ENCODE measurements at places on chromosomes 16 and 17.

GRCh38 chr17:30590081-30590733, 113.0 kb downstream of the GOSR1 start:
- DNase-seq: no peak

DNA sequence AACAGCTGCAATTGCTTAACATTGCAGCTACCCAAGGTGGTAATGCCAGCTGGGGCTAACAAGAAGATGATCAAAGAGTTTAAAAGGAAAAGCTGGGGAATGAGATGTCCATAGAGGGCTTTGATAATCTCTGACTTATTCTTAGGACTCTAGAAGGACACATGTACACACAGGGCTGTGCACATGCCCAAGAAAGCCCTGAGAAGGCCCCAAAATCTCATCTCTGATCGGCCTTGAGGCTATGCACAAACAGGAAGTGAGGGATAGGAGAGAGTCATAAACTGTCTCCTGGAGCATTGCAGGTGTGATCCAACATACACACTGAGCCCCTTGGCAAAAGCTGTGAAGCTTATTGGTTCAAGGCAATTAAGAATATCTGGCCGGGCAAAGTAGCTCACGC, 17.2 kb upstream of the RABEP1 start:
- no peak for DNase-seq

- DNase-seq: peak; percentile 65
Observed at GRCh38 chr17:7561589-7562207, at the start of gene SENP3. Gene SENP3 (plus strand): TSS chr17:7561919. CDS start chr17:7563077, 1,158 bp downstream.

DNA sequence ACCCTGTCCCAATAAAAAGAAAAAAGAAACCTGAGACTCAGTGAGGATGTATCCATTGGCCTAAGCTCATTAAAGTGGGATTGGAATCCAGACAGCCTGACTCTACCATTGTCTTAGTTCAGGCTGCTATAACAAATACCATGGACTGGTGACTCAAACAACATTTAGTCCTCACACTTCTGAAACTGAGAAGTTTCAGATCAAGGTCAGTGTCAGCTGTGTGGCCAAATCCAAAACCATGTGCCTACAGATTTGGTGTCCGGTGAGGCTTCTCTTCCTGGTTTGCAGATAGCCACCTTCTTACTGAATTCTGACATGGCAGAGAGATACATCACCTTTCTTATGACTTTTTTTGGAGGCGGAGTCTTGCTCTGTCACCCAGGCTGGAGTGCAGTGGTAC, 53.3 kb upstream of the KDM8 start:
- DNase-seq: no peak

- peak; percentile 34 for DNase-seq
Observed at GRCh38 chr17:40072040-40072734, 9.4 kb downstream of the THRA start.

DNA sequence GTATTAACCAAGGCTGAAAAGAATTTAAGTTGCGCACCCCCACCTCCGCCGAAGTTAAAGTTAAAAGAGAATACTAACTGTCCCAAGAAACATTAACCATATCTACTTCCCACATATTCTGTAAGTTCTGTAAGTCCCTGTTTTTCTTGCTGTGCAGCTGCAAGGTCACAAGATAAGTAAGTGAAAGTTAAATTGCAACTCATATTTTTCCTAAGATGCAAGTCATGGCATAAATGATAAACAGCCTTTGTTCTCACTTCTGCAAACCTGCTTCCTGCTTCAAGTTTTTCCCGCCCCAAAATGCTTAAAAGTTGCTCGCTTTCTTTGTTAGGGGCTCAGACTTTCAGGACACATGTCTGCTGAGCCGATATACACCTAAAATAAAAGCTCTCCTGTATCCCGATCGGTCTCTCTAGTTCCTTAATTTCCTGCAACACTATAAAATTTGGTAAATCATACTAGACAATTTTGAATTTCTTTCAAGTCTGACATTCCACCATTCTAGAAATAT, 32.6 kb upstream of the ABCA9 start:
- no peak for DNase-seq

GRCh38 chr17:77803726-77804125, 154.8 kb upstream of the TNRC6C start:
- DNase-seq: no peak

GRCh38 chr17:55704401-55704800, 18.3 kb downstream of the TMEM100 start:
- DNase-seq: no peak

DNA sequence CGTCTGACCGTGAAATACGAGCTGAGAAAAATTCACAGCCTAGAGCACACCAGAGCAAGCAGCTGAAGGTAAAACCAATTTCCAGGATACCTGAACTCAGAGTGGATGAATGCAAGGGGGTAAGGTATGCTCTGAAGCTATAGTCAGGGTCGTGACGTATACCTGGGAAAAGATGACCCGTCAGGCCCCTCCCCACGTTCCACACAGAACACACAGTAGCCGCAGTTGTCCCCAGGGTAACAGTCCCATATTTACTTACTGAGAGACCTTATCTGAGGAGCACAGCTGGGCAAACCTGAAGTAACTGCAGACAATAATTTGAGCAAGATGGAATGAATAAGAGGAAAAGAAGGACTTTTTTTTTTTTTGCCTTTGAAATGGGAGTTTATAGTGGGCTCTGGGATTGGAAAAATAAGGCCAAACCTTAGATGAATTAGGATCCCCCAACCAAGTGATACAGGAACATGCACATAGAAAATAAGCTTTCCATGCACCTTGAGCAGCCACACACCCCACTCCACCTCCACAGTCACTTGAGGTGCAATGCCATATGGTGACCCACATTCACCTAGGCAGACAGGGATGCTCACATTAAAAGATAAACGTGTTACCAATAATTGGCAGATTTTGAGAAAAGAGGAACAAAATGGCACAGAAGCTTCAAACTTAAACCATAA, 38.0 kb downstream of the ABCA6 start:
- DNase-seq: no peak

GRCh38 chr16:87744750-87745514, 20.9 kb downstream of the KLHDC4 start:
- DNase-seq: no peak

DNA sequence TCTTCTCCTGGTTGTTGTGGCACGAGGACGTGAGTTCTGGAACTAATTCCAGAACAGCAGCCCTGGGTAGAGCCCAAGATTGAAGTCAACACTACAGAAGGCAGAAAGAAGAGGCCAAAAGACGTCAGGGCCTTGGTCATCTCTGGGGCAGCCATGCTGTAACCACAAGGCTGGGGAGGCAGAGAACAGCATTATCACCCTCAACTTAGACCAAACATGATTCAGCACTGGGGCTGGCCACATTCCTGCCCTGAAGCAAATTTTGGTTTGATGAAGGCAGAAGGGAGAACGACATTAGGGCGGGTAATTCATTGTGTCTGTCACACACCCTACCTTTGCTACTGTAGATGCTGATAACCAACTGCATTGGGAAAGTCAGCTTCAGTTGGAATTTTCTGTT, 9.7 kb upstream of the ALOX15B start:
- DNase-seq: no peak

DNA sequence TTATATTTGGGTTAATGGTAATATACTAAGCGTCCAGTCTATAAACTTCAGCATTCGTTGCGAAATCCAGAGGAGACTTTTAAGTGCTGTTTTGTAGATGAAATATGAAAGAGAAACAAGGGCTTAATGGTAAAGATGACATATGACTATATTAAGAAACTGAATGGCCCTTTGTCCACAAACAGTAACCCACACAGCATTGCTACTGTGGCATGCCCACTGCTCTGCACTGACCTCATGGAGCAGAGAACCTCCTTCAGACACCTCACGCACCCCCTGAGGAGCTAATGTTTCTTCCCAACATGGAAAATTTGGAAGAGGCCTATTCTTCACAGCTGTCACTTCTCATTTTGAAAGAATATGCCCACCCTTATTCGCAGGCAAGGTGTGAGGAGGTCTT, 26.7 kb downstream of the ASPA start:
- DNase-seq: no peak

DNA sequence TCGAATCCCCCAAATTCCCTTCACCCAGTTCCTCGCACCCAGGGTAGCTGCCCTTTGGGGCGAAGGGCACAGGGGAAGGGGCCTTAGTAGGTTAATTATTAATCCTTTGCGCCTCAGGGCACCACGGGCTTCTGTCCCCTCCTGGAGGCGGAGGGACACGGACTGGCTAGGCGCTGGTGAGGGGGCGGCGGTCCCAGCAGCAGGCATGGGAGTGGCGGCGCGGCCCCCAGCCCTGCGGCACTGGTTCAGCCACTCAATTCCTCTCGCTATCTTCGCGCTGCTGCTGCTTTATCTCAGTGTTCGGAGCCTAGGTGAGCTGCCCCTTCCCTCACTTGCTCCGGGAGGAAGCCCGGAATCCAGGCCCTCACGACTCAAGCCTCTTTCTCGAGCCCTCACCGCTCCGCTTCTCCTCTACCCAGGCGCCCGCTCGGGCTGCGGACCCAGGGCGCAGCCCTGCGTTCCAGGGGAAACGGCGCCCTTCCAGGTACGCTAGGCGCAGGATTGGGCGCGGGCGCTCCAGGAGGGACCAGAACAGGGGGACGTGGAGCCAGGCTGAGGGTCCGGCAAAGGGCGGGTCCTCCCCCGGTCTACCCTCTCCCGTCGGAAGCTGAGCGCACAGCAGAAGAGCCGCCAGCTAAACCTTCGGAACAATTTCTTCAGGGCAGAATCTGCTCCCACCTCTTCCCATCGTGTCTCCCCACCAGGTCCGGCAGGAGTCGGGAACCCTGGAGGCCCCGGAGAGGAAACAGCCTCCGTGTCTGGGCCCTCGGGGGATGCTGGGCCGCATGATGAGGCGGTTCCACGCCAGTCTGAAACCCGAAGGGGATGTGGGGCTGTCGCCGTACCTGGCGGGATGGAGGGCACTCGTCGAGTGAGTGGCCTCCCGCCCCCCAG, at the start of gene GLTPD2:
TSS of gene GLTPD2 (plus strand) at position 158 of the 894 bp plus-strand sequence. CDS start at position 206, 48 bp downstream.
- no peak for DNase-seq

DNA sequence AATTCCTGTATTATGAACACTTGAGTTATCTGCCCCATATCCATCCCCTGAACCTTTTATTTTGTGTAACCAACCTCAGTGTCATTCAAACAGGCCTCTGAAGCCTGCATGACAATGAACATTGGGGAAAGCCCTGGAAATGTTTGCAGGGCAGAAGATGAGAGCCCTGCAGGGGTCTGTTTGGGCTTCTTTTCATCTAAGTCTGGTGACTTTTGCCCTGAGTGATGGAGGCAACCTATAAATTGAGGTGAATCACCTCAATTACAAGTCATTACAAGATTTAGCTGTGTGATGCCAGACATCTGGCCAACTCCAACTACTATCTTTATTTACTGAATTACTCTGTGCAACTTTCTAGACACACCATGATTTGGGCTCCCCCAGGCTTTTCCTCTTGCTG, 189.2 kb downstream of the MAF start:
- DNase-seq: no peak

GRCh38 chr16:9170470-9170869, 79.0 kb downstream of the HAPSTR1 start:
- DNase-seq: no peak

DNA sequence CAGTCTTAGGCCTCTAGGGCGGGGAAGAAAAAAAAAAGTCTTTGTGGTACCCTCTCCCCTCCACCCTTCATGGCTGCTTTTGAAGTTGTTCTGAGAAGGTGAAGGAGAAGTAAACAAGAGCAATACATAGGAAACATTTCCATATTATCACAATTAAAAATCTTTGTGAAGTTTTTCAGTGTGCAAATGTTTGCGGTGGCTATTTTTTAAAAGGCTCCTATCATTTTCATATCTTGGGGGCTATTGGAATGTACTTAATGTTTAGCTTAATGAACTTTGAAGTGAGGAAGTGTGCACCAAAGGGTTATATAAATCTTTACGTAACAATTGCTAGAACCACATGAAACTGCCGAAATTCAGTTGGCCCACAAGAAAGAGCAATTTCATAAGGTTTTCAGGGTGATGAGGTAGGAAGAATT, 7.6 kb downstream of the NOL11 start:
- no peak for DNase-seq

- DNase-seq: no peak
Observed at GRCh38 chr16:30737794-30738648, 10.2 kb upstream of the PHKG2 start.

GRCh38 chr17:70848785-70849184, 679.5 kb downstream of the KCNJ2 start:
- DNase-seq: no peak

GRCh38 chr17:77571155-77571981, 387.1 kb upstream of the TNRC6C start:
- peak; percentile 58 for DNase-seq

GRCh38 chr16:4115949-4116318, 308 bp downstream of the ADCY9 start:
- DNase-seq: no peak

DNA sequence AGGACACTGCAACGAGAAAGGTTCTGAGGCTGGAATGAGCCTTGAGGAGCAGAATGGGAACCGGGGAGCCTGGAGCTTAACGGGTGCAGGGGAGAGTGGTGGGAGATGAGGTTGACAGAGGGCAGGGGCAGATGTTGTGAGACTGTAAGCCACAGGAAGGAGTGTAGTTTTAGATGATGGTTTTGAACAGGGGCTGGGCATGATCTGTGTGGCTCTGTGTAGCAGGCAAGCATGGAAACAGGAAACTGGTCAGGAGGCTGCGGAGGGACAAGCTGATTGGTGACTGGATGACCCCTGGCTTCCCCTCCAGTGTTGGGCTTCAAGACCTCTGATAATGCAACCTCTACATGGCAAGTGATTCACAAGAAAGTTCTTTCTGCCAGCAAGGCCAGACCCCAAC, 1.4 kb upstream of the CNGB1 start:
- DNase-seq: no peak

DNA sequence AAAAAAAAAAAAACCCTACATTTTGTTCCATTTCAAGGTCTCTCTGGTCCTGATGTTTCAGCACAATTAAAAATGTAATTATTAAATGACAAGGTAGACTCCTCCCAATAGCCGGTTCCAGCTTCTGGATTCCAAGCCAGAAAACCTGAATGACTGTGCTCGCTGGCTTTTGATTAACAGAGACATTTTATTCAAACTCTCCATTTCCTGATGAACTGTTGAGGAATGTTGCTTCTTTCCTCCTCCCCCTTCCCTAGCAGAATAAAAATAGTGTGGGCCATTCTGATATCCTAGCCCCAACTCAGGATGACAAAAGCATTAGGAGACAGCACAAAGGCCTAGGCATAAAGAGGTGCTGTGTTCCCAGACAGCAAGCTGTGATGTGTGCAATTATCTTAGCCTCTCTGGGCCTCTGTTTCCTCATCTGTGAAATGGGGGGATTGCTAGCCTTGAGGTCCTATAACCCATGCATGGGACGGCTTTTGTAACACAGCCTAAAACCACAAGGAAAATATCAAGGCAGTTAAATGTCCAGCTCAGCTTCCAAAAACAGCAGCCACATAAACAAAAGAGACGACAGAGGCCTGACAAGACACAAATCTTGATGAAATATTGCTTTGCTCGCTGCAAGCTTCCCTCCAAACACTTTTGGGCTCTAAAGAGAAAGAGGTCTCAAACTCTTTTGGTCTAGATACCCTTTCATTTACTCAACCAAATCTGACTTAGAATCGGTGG, 127.2 kb upstream of the RCVRN start:
- no peak for DNase-seq

- DNase-seq: no peak
Observed at GRCh38 chr16:497258-497657, 30.3 kb upstream of the CAPN15 start.

GRCh38 chr17:58084317-58084981, 1.2 kb downstream of the DYNLL2 start:
- no peak for DNase-seq
